A549 treated with ZK216348 at 1 μM for 4 hours (cell line): ENCODE measurements at places on chromosomes 12 and 14. TPM values are rescaled to one million over a fixed set of nuclear protein-coding genes. Genes with fewer than 3 reads are reported as not detected.

Gene TBC1D30
- 1.2 to 2.1 TPM (median 1.8 TPM) in 5 replicates for total RNA-seq

Gene CYP27B1
- 0.86 to 4.5 TPM (median 2.7 TPM) in 5 replicates for total RNA-seq

Gene CYP46A1
- 0.05 to 0.29 TPM (median 0.13 TPM) in 4 of 5 replicates, not detected in the other for total RNA-seq

Gene CRACR2A
- 1.1 to 1.6 TPM (median 1.2 TPM) in 5 replicates for total RNA-seq

Gene RPL36AL
- 408 to 565 TPM (median 419 TPM) in 5 replicates for total RNA-seq

Gene TAS2R9
- total RNA-seq: not detected in 5 replicates

Gene ZBTB1
- 18.3 to 23.8 TPM (median 20.7 TPM) in 5 replicates for total RNA-seq

Gene GYS2
- total RNA-seq: 0.05 to 0.15 TPM (median 0.09 TPM) in 3 of 5 replicates, not detected in the others

Gene BEGAIN
- total RNA-seq: 4.0 to 10.0 TPM (median 7.2 TPM) in 5 replicates

Gene C12orf54
- total RNA-seq: not detected in 5 replicates
